Stomach (tissue), 19 donors: ENCODE measurements at places on chromosomes 12 and 14. TPM values are rescaled to one million over a fixed set of nuclear protein-coding genes. Genes with fewer than 3 reads are reported as not detected.

GRCh38 chr12:20716037-20716436 lies 20.9 kb downstream of the SLCO1C1 start:
- peak; percentile 45 for DNase-seq

DNA sequence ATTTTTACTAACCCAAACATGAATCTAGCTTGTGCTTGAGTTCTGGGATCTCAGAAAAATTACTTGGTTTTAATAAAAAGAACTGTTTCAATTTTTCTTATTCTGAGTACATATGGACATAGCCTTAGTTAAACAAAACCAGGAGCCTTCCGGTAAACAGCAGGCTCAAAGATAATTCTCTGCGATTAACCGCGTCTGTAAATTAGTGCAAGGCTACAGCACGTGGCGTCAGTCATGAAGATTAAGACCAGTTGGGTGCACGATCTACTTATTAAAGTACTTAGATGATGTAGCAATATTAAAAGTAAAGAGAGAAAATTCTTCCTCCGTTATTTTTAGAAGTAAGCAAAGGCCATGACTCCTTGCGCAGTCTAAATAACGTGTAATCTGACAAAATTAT lies 700 bp downstream of the KCNJ8 start:
- DNase-seq, result peak; percentile 30

CLEC1B gene
- not detected for total RNA-seq

AQP2 gene
- total RNA-seq, result not detected

GRCh38 chr12:91178139-91178561 lies 4.5 kb downstream of the DCN start:
- no peak for DNase-seq

LRIG3 gene
- 178 TPM for total RNA-seq

DNA sequence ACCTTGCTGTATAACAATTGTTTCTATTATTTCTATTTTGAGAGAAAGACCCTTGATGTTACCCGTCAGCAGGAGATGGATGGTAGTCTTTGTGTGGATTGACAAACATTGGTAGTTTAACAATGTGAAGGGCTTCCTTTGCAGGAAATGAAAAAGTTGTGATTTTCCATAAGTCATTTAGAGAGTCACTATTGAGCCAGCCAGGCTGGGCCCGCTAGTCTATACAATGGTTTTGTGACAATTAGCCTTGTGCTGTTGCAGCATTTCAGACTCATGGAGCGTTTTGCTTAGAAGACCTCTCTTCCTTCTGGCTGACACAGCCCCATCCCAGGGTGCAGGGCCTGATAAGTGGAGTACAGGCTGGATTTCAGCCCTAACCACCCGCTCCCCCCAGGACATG lies 18.3 kb upstream of the SLC38A2 start:
- DNase-seq, result no peak

DNA sequence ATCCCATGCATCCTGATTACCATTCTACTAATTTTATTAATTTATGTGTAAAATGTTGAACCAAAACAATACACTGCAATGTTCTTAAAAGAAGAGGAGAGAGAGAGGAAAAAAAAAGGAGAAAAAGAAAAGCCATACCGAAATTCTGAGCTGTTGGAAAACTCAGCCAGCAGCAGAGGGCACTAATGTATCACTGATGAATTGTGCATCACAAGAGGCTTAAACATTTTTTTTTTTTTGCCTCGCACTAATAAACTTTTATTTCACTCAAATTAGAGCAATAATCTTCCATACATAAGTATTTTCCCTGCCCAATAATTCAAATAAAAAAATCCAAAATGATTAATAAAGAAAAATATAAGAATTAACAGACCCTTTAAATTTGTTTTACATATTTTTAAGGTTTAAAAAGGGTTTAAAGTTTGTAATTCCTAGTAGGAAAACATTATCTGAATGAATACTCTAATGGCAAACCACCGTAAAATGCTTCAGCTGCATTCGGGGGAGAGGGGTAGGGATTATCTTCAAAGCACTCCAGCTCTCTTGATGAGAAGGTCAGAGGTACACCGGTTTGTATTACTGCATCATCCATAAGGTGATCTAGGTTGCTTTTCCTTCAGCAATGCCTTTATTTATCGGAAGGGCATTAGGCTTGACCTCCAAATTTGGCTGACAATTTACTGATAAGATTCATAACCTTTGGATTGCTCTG lies 41.9 kb downstream of the ATP23 start:
- DNase-seq, result no peak

- DNase-seq, result no peak
Measured at GRCh38 chr14:86430853-86431252, 900.9 kb downstream of the FLRT2 start.

KLHDC1 gene
- 1.2 TPM for total RNA-seq

GRCh38 chr14:87049950-87050349 lies 943.0 kb downstream of the GALC start:
- peak; percentile 20 for DNase-seq

DNA sequence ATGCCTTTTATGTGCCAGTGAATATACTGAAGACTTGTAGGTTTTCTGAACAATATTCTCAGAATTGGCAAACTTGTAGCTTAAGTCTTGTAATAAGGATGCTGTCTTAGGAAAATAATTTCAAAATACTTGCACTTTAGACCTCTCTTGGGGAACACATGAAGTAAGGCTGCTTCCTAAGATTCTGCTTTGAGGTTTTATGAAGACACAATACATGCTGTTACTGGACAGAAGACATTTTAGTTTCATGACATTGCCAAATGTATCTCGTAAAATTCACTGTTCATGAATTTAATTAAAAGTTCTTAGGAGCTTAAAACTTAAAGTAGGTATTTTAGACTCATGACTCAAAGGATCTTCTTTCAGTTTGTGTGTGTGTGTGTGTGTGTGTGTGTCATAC lies 80.7 kb downstream of the RAD51B start:
- DNase-seq, result no peak

DNA sequence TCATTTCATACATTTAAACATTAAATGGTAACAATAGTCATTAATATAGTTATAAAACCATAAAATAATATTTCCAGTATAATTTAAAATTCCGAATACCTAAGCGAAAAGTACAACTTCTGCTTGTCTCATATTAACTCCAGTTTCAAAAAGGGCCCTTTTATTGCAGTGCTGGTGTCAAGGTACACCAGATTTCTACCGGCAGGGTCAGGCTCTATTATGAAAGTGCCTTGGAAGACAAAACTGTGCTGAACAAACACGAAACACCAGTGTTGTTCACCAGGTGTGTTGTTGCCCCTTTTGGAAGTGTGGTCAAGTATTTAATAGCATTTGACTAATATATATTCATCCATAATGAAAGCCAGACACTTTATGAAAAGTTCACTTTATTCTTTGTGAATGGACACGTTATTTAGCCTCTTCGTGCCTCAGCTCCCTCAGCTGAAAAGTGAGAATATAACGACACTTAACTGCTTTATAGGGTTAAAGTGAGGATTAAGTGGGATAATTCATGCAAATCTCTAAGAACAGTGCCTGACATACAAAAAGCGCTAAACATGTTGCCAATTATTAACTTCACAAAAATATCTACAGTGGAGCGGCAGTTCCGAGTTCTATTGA lies 20.3 kb upstream of the GNS start:
- peak; percentile 27 for DNase-seq

DNA sequence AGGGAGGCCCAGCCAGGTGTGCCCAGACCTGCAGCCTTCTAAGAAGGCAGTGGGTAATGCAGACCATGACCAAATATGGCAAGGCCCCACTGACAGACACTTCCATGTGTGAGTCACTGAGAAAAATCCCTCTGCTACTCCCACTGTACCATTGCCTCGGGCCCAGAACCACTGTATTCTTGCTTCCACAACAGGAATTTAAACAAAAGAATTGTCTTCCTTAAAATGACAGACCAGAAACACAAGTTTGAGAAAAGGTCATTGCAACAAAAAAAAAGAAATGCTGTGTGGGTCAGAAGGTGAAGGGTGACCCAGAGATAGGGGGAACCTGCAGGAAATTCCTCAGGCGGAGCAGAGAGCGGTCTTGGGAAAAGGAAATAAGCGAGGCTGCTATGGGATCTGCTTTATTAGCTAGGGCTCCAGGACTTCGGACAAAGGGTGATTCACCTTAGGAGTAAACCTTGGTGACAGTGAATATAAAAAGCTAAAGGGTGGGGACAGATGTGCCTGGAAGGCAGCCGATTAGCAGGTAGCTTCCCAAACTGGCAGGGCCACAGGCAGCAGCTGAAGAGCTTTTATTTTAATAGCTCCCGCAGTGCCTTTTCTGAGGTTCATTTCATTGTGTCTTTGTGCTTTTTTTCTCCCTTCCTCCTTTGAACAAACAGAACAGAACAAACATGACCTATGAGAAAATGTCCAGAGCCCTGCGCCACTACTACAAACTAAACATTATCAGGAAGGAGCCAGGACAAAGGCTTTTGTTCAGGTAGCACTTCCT lies 185.3 kb upstream of the BCL2L14 start:
- DNase-seq, result peak; percentile 64

- DNase-seq, result no peak
Measured at GRCh38 chr12:25957793-25958427, 572 bp upstream of the RASSF8 start.

DNA sequence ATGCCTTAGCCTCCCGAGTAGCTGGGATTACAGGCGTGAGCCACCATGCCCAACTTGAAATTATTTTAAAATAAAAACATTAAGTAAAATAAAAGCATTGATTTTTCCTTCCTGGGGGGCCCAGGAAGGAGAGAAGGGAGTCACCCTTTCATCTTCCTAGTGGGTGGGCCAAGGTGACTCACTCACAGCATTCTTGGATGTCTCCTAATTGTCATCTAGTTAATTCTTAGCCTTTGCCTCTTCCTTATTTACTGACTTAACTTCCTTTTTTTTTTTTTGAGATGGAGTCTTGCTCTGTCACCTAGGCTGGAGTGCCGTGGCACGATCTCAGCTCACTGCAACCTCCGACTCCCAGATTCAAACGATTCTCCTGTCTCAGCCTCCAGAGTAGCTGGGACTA lies 29.2 kb downstream of the TMEM120B start:
- DNase-seq, result no peak

GRCh38 chr12:8852119-8852518 lies 29.7 kb downstream of the A2ML1 start:
- no peak for DNase-seq

MANSC1 gene
- total RNA-seq, result 35.7 TPM

DNA sequence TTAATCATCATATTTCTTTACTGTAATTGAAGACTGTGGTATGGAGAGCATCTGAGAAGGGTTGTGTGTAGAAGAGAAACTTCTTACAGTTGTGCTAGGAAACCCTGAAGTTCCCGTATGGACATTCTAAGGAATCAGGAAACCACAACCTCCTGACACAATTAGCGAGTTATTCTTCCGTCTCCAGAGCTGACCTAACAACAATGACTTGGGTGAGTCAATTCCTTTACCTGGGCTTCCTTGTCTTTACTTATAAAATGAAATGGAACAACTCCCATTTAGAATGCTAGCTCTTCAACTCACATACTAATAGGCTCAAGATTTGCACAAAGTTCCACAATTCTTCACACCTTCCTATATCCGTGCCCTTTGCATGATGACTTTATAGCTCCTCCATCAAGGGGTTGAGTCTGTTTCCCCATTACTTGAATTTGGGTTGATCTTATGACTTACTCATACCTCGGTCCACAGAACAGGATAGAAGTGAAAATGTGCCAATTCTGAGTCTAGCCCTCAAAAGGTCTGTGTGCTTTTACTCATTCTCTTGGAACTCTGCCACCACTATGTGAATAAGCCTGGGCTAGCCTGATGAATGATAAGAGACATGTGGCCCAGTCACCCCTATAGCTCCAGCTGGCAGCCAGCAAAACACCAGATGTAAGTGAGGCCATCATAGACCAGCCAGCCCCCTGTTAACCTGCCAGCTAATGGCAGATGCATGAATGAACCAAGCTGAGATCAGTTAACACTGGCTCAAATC lies 459.4 kb downstream of the ETNK1 start:
- DNase-seq, result peak; percentile 54

DNA sequence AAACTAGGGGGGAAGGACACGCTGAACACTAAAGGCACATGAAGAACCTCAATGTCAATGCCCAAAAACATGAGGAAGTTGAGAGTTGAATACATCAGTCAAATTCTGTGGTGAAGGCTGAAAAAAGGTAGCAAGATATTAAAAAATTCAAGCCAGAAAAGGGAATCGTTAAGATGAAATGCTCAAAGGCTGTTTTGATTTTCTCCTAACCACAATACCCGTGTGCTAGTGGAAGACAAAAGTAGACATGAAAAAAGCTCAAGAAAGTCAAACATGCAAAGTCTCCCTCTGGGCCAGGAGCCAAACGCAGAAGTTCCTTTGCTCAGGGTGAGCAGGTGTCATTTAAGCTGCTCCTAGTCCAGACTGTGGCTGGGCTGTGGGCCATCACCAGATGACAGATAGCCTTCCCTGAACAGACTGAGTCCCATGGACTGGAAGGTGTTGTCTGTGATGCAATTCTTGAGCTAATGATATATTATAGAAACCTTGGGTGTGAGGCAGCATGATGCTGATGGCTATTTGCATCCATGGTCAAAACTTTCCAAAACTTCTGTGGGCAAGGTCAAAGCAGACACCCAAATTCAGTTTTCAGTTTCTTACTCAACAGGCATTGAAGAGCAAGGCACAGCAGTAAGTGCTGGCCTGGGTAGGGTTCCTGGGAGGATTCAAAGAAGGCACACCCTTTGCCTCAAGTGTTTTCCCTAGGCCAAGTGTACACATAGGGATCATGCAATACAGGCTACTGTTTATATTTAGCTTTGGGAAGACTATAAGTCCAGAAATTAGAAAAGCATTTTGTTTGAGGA lies 81.6 kb downstream of the MYRFL start:
- DNase-seq, result no peak

DNA sequence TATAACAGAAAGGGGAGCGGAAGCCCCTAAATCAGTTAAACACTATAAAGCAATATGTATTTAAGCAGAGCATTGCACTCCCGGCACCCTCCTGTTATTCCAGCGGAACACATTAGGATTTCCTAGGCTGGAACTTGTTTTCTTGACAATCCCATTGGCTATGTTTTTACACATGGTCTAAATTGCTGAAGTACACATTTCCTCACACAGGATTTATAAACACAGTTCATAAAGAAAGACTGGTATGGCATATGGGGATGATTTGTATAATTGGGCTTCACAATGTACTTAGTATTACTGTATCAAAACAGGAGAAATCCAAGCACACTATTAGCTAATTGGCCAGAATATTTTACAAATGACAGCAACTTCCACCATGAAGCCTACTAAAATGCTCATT lies 23.3 kb downstream of the PAX9 start:
- DNase-seq, result no peak

DNA sequence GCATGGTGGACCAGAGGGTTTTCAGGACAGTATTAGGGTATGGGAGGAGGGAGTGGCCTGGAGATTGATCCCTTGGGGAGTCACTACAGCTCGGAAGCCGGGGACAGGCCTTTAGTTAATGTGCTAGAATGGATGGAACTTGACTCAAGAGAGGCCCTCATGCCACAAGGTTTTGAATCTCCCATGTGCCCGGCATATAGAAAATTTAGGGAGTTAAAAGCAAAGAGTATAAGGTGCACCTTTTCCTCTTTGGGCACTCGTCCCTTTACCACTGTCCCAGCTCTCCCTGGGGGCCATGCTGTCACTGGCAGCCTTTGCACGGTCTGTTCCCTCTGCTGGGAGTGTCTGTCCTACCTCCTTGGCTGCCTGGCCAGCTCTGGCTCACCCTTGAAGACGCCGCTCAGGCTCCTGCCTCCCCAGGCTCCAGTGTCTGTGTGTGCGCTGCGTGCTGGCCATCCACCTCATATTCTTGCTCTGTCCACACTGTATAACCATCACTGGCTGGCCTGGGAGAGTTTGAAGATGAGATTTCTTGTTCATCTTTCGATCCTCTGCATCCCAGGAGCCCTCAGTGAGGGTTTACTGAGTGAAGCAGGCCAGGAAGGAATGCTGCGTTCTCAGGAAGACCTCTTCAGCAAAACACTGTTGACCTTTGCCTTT lies 161.3 kb downstream of the ZFP36L1 start:
- no peak for DNase-seq

CLEC4D gene
- total RNA-seq, result not detected

DNAJC22 gene
- 18.3 TPM for total RNA-seq
